Activated CD4-positive, alpha-beta memory T cell treated with anti-CD3 and anti-CD28 coated beads for 36 hours (primary cell): ENCODE measurements at places on chromosomes 4 and X. TPM values are rescaled to one million over a fixed set of nuclear protein-coding genes. Genes with fewer than 3 reads are reported as not detected.

DNA sequence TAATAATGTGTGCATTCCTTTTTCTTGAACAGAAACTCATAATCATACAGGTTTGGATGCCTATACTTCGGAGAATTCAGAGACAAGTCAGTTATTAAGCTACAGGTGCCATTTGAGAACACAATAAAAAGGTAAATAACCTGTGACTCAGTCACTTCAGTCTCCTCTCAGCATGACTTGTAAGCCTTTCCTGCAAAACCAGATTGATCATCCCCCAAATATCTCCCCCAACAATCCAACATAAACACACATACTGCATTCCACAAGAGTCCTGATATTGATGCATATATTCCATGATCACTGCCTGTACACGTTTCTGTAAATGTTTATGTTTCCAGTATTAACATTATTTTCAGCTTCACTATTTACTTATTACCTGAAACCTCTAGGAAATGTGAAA, 110.8 kb downstream of the PWWP3B start:
- no peak for DNase-seq

DNA sequence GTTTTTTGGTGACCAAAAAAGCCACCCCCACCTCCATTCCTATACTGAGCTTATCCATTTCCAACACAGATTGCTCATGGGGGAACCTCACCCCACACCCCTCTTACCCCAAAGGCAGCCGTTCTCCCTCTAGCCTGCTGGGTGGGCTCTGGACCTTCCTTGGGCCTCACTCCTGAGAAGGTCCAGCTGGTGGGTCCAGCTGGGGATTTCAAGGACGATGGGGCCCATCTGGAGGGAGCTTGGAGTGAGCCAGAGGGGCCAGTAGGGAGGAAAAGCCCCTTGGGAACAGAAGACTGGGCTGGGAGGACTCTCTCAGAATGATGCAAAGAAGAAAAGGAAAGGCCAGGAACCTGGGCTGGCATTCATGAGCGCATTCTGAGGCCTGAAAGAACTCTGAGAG, 42.0 kb upstream of the PJA1 start:
- DNase-seq, result no peak

- no peak for DNase-seq
These were observed 8.4 kb upstream of the VSIG1 start for GRCh38 chrX:108036298-108036973.

GRCh38 chrX:119667111-119667878, 25.7 kb downstream of the SEPTIN6 start:
- no peak for DNase-seq

GRCh38 chr4:2786152-2786671, 6.7 kb upstream of the SH3BP2 start:
- DNase-seq, result peak; percentile 84

DNA sequence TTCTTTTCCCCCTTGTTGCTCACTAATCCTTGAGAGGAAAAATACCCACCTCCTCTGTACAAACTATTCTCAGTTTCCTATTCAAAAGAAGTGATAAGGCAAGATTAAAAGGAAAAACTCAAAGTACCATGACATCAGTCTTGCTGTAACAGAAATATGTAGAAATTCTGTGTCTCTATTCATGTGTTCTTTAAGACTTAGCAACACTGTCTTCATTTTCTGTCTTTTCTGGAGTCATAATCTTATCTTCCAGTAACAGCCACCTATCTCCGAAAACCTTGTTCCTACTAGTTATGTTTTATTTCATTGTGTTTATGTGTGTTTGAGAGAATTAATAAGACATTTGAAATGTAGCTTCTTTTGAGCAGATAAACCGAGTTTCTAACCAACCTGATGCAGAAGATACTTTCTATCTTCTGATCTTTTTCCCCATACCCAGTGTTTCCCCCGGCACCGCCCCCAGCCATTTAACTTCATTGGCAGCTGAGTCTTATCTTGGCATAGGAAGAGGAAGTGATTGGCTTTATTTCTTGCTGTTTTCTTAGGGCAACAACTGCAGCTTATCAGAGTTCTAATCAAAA, 8.0 kb downstream of the FAM241A start:
- DNase-seq, result no peak

DNA sequence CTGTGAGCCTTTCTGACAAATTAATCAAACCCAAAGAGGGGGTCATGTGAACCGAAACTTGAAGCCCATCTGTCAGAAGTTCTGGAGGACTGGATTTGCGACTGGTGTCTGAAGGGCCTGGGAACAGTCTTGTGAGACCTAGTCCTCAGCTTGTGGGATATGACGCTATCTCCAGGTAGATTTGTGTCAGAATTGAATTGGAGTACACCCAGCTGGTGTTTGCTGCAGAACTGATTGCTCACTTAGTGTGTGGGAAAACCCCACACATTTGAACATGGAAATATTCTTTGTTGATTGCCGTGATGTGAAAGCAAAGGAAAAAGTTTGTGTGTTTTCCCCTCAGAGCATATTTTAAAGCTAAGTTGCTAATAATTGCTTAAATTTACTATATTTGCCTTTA, 30.3 kb upstream of the TMSB15B start:
- DNase-seq, result no peak

DNA sequence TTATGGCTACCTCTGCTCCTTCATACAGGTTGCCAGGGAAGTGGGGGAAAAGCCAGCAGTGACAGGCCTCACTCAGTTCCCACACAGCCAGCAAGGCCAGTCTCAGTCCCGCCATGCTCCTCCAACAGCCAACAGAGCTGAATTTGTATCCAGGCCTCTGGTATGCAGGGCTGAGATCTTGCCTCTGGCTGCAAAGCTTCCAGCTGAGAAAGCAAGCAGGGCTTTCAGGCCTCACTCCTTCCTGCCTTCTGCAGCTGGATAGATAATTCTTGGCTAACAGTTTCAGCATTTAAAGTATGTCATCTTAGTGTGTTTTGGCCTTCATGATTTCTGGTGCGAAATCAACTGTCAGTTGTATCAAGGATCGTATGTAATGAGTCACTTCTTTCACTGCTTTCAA, 103.6 kb downstream of the GNL3L start:
- DNase-seq, result no peak

PABPC1L2A gene
- total RNA-seq, result not detected
